ENCODE measurements at places on chromosomes 12 and 14.

- DNase-seq = no peak
These were observed 19.9 kb upstream of the NEDD1 start for GRCh38 chr12:96886998-96887677.

DNA sequence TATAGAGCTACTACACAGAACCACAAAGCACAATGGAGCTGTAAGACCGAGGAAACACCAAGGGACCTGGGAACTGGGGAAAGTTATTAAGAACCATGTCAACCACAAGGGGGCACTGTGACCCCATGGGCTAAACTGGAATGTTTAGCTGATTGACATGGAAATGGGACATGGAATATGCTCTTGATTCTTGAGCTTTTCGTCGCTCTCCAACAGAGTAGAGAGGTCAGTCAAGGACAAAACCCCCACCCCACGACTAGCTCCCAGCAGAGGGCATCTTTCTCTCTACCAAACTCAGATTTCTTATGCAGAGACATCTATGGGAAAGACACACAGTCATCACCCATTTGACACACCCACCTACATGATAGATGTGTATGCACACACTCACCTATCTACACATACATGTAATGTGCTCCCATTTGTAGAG lies 10.1 kb downstream of the NDRG2 start:
- DNase-seq = peak; percentile 79

GRCh38 chr12:93857991-93858447 lies 180.8 kb downstream of the CRADD start:
- DNase-seq = no peak

GRCh38 chr14:22071006-22071405 lies 397.4 kb upstream of the OR4E1 start:
- no peak for DNase-seq

- DNase-seq = no peak
These were observed 162.4 kb downstream of the AKAP6 start for GRCh38 chr14:32491416-32492016.

DNA sequence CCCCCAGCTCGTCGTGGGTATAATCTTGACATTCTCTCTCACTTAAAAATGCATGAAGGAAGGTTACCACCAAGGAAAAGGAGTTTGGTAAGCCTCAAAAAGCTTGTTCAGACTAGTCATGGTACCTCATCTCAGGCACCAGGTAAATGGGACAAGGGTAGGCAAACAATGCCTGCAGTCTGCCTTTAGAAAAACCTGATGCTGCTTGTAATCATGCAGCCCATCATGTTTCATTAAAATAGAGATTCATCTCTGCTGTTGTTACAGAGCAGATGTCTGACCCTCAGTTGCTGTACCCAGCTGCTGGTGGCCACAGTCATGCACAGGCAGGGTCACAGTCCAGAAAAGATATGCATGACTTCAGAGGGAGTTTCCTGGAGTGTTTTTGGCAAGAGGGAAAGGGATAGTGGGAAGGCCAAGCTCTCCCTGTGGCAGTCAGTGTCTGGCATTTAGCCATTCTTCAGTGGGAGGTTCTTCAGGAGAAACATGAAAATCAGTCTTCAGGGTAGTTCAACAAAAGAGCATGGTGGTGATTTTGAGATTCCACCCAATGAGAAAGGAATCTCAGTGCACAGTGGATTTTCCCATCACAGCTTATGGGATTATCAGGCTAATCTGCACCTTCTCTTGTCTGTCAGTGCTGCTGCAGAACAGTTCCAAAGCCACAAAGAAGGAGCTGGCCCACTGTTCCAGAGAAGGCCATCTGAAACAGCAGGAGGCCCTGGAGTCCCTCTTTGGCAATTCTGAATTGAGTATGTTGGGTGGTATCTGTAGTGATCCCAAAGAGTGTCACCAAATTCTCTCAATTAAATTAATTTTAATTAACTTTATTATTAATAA lies 202.7 kb upstream of the FRMD6 start:
- DNase-seq = no peak

GRCh38 chr12:4133636-4134447 lies 139.7 kb upstream of the CCND2 start:
- DNase-seq = no peak

GRCh38 chr12:64687816-64688215 lies 71.4 kb downstream of the GNS start:
- no peak for DNase-seq

DNA sequence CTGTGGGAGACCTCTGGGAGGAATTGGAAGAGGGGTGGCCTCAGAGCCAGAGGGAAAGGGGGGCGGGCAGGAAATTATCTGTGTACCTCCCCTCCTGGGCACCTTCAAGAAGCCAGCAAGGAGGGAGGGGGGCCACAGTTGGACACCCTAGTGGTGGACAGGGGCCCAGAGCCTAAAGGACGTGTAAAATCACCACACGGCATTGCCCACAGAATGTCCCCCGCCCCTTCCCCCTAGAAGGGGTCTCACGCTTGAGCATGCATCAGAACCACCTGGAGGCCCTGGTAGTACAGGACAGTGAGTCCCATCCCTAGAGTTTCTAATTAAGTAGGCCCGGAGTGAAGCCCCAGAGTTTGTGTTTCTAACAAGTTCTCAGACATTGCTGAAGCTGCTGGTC lies 8.2 kb downstream of the ENDOU start:
- DNase-seq = no peak

DNA sequence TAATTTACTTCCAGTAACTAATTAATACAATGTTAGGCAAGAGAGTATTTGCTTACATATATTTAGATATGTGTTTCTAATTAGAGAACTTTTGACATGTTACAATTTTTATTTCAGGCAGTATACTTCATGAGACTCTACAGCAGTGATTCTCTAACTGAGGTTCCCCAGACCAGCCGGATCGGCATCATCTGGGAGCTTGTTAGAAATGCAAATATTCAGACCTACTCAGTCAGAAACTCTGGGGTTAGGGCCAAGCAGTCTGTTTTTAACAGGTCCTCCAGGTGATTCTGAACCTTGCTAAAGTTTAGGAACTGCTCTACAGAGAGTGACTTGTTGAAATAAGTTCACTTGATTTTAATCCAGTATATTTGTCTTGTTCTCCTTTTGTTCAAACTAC lies 46.5 kb downstream of the ARID2 start:
- no peak for DNase-seq

All from HEK293T (cell line).